ENCODE measurements at places on chromosomes 3 and 15.

DNA sequence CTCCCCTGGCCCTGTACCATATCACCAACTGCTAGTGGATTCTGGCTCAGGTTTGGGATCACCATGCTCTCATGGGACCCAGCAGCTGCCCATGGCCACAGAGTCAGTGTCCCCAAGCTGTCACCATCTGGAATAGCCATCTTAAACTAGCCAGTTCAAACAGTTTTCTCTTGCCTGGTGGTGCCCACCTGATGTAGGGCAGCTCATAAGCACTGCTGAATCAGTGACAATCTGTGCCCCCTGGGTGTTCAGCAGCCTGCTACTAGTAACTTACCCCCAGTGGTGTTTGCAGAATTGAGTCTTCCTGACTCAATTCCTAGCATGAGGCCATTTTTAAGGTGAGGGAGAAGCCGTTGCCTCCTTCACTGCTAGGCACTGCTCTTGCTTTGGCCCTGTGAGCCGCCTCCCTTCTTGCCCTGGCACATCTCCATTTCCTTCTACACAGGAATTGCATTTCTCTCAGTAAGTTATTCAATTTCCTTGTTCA, 7.9 kb downstream of the RPSA start:
- no peak for DNase-seq

GRCh38 chr3:23867400-23867799, 49.4 kb downstream of the NKIRAS1 start:
- no peak for DNase-seq

- no peak for DNase-seq
These were observed 523.6 kb downstream of the NTRK3 start for GRCh38 chr15:87732976-87733375.

- DNase-seq = no peak
These were observed 70.5 kb upstream of the TSEN2 start for GRCh38 chr3:12413721-12414255.

DNA sequence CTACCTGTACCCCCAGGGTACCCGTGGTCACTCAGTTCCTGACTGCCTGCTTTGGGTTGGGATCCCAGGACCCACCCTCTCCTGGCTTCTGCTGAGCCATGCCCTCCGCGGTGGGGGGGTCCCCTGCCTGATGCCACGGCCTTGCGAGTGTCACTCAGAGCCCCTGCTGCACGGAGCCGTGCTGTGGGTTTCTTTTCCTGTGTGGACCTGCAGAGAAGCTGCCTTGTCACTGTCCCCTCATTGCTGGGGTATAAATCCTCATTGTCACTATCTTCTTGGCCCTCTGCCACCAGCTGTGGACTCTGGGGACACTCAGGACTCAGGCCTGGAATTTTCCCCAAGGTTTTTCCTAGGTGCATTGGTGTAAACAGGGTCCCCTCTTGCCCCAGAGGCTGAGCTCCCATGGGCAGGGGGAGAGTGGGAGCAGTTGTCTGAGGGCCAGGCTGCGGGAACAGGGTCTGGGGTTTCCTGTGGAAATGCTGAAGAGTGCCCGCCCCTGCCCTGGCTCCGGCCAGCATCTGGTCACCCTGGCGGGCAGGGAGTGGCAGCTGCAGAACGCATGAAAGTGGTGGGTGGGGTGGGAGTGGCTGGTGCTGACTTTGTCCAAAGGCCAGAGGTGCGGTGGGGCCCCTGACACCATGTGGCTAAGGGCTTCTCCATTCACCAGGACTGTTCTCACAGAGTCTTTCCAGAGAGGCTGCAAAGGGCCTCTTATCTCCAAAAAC, 191.7 kb downstream of the GOLGA6L6 start:
- no peak for DNase-seq

All from NCI-H510A treated with DMSO at 0.1 percent for 48 hours (cell line).